ENCODE measurements at places on chromosomes 6 and 20.

DNA sequence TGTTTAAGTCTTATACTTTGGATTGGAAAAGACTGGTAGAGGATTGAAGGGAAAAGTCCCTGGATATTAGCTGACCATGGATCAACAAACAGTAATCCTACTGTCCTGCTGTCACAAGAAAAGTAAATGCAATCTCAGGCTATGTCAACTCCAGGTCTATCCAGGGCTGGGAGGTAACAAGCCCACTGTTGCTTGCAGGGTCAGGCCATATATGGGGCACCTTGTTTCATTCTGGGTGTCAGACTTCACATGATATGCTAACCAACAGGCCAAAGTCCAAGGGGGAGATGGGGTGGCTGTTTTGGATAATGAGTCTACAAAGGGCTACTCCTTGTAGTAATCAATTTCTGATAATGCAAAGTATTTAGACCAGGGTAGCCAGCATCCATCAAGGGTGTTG lies 30.7 kb downstream of the KCNK5 start:
- DNase-seq, result no peak

DNA sequence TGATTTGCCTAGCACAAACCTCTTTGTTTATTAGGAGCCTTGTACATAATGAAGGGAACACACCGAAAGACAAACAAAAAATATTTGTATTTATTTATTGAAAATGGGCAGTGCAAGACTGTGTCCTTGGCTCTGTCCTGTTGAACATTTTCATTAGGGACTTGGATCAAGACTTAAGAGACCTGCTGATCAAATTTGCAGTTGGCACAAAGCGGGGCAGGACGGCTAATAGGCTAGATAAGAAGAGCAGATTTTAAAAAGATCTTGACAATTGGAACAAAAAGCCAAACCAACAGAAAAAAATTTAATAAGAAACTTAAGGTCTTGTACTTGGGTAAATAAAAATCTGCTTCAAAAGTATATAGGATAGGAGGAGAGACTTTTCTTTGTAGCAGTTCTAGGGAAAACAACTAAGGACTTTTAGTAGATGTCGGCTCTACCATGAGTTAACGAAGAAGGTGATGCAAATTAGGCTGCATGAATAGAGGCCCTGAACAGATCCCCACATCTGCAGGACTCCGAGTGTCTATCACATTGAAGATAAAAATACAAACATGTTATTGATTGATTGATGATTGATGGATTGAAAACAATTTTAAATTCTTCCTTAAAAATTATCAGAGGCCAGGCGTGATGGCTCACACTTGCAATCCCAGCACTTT lies 124.1 kb upstream of the SPACA1 start:
- DNase-seq, result no peak

GRCh38 chr20:23436681-23437080 lies 2.8 kb upstream of the CSTL1 start:
- DNase-seq, result no peak

DNA sequence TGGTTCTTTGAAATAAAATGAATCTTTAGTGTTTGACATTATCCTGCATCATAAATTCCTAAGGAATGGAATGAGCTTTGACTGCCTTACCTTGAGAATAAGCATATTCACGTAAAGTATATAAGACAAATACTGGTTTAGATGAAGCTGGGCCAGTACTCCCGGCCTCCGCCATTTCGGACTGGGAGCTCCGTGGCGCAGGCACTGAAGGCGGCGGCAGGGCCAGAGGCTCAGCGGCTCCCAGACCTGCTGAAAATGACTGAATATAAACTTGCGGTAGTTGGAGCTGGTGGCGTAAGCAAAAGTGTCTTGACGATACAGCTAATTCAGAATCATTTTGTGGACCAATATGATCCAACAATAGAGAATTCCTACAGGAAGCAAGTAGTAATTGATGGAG lies 76.2 kb upstream of the FAM83B start:
- DNase-seq, result no peak

DNA sequence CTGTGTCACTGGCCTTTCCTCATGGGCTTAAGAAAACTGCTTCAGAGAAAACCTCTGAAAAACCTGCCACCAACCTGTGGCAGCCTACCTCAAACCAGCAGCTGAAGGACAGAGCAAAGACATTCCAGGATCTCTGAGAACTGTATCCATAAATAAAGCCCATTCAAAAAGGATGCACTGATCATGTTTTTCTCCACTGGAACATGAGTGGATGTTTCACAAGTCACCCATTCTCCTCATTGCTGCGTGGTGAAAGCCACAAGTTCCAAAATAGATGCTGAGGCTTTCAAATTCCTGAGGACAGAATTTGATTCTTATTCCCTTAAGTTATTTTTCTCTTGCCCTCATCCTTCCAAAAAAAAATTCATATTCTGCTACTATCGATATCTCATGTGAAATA lies 280.6 kb downstream of the KHDC1L start:
- DNase-seq, result no peak

GRCh38 chr6:722077-722524 lies 29.2 kb upstream of the EXOC2 start:
- peak; percentile 83 for DNase-seq

DNA sequence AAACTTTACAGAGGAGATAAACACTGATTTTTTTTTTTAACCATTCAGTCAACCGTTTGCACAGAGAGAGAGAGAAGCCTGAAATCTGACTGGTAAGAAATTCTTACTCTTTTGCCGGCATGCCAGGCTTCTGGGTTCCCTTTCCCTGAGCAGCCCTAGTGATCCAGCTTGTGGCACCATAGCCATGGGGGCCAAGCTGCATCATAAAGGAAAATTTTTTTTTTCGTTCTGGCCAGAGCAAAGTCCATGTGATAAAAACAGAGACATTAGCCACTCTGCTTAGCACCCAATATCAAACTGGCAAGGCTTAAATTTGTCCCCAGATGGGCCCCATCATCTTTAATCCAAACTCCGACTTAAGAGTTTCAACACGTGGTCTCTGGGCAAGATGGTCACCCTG lies 44.5 kb downstream of the CEP85L start:
- no peak for DNase-seq

- no peak for DNase-seq
These were observed 278.2 kb upstream of the SUPT3H start for GRCh38 chr6:45655745-45656476.

DNA sequence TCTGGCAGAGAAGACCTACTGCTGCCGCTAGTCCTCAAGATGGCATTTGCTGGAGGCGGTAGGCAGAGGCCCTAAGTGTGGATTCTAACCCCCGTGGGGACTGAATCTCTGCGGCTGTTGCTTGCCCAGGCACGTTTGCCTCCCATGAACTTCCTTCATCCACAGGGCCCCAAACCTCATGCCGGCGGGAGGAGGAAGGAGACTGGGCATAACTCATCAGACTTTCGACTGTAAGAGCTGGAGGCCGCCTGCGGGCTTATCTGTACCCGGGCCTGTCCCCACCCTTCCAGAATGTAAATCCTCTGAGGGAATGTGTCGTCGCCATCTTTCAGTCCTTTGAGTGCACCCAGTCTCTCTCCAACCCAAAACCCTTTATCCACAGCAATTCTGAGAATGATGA lies 990 bp downstream of the ZFP57 start:
- no peak for DNase-seq

DNA sequence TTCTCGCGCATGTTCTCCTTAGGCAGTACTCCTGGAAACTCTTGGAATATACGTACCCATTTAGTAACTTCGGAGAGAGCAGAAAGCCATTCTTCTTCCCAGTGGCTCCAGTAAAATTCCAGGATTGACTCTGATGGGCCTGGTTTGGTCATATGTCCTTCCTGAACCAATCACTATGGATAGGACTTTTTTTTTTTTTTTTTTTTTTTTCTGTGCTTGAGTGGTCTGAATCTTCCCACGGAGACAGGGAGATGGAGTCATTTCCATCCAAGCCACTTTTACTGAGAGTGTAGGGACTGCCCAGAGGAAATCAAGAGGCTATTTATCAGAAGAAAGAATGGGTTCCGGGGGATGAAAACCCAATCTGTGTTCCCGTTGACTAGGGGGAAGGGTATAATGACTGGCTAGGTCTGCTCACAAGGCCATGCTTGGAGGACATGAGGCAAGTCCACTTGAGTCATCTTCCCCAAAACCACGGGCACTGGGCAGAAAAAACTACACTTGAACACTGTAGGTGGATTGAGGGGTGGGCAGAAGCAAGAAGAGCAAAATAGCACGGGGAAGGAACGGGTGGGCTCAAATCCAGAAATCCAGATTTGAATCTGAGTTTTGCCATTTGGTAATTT lies 35.4 kb upstream of the MRPS18A start:
- no peak for DNase-seq

DNA sequence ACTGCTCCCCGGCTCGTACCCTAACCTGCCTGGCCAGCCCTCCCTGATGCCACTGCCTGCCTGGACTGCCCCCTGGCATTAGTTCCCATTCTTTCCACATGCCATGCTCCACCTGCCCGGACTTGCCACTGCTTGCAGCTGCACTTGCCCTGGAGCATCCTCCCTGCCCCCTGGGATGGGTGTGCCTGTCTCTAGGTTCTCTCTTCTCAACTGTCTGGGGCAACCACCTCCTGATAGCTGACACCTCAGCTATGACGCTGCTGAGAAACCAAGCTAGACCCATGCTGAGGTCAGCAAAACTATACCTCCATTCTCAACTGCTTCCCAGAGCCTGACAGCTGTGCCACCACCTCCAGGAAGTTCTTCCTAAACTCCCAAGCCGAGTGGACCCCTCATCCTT lies 72.1 kb downstream of the PERP start:
- DNase-seq, result no peak

DNA sequence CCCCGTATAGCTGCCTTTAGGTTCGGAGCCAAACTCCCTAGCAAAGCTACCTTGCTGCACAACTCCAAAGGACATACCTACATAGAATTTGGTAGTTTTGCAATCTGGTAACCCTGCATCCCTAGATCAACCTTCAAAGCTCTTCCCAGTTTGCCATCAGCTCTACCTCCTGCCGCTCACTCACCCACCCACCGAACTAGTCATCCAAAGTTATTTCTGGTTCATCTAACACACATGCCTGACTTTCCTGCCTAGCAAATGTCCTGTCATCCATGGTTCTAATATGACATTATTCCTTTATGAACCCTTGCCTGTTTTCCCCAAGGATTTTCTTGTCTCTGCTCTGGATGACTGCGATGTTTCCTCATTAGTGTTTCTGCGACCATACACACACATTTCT lies 21.6 kb downstream of the SPAG4 start:
- no peak for DNase-seq

DNA sequence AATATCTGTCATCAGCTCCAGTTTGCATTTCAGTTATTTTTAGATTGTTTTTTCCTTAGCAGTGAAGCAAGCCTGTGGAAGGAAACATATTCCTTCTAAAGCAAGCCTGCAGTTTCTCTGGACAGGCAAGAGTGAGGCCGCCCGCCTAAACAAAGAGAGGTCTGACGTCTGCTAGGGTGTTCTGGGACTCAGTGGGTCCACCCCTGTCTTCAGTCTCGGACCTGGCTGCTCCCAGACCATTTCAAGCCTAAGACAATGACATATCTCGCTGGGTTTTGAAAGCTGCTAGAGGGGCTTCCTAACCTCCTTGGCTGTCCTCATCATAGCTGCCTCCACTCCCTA lies 36.8 kb upstream of the RNF24 start:
- no peak for DNase-seq

- DNase-seq, result no peak
These were observed 8.8 kb downstream of the CDH4 start for GRCh38 chr20:61260905-61261304.

DNA sequence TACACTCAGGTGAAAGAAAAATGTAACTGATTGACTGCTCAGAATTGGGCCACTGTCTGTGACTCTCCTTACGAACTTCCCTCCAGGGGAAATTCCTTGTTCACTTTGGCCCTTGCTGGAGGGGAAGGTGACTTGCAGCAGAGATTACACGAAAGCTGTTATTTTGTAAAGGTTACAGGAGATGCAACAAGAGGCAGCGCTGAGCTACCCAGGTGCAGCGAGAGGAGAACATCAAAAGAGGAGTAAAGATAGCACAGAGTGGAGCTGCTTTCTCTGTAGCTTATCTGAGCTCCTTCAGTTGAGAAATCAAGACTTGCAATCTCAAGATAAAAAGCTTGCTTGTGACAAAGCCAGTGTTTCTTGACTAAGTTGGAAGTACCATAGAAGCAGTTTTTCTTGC lies 144.6 kb downstream of the ARHGAP18 start:
- DNase-seq, result no peak

DNA sequence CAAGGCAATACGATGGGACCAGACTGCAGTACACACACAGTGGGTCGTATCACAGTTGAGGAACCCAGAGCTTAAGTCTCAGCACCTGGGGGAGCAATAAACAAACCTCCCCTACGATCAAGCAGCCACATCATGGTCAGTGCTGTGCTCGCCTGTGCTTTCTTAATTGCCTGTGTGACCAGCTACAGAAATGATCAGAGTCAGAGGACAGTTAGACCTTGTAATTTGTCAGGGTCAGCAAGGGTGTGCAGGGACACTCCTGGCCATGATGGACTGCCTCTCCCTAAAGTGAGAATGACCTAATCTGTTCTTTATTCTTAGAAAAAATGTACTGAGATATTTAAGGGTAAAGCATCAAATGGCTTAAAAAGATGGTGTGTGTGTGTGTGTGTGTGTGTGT lies 78.4 kb downstream of the OPRM1 start:
- DNase-seq, result no peak

DNA sequence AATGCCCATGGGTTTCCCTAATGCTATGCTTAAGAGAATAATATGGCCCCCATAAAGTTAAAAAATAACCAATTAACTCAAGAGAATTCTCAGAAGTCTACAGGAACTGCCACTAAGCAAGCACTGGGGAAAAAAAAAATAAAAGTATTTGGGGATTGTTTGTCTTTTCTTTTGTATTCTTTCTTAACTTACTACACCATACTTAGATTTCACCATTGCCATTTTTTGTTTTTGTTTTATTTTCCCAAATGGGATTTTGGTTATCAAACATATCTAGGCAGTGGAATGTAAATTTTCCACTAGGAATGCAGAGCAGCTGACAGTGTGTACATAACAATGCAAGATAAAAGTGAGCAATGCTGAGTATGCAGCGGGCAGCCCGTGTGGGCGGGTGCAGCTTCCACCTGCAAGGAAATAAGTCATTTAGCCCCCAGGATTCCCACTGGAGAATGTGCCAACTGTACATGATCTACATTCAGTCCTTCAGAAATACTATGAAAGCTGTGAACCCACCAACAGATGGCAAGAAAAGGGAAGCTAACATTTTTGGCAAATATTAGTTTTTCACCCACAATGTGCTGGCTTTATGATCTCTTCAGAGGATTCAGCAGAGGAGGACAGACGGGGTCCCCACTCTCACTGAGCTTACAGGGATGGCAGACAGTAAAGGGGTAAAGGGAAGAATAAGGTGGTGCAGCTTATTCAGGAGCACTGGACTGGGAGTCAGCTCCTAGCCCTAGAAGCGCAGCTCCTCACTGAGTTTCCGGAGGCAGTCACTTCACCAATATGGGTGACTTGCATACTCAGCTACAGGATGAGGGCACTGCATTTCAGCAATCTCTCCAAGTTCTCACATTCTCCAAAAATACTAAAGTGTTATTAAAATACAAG lies 44.4 kb downstream of the DCDC2 start:
- DNase-seq, result no peak

- DNase-seq, result no peak
These were observed 53.8 kb downstream of the ABHD12 start for GRCh38 chr20:25336561-25337422.

DNA sequence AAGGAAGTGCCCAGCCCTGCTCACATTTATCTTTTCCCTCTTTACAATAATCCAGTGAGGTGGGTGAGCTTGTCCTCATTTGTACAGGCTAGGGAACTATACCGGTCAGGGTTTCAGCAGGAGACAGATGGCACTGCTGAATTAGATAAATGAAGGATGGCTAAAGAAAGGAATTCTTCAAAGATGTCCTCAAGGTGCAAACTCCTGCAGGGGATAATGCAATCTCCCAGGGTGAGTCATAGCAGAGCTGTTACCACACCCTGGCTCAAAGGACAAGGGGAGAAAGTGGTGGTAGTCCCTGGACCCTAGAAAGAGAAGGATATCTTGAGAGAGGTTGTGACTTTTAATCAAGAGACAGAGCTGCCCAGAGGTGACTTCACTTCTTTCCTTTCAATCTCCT lies 66.7 kb downstream of the RFPL4B start:
- no peak for DNase-seq
